Fibroblast of lung (primary cell): ENCODE measurements at places on chromosomes 1 and 21. TPM values are rescaled to one million over a fixed set of nuclear protein-coding genes. Genes with fewer than 3 reads are reported as not detected.

DNA sequence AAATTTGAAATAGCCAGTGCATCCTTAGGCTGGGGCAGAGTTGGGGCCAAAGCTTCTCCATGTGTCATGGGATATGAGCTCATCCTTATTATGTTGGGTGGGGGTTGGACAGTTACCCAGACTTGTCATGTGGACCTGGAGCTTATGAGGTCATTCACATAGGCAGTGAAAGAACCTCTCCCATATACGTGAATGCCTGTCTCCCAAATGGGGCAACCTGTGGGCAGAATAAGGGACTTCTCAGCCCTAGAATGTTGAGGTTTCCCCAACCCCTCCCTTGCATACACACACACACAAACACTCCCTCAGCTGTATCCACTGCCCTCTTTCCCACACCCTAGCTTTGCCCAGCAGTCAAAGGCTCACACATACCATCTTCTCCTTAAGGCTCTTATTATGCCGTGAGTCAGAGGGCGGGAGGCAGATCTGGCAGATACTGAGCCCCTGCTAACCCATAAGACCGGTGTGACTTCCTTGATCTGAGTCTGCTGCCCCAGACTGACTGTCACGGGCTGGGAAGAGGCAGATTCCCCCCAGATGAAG, 2.3 kb upstream of the IVL start:
- peak; percentile 7 for DNase-seq

- DNase-seq, result no peak
Measured at GRCh38 chr21:21057349-21058062, 59.3 kb downstream of the NCAM2 start.

DNA sequence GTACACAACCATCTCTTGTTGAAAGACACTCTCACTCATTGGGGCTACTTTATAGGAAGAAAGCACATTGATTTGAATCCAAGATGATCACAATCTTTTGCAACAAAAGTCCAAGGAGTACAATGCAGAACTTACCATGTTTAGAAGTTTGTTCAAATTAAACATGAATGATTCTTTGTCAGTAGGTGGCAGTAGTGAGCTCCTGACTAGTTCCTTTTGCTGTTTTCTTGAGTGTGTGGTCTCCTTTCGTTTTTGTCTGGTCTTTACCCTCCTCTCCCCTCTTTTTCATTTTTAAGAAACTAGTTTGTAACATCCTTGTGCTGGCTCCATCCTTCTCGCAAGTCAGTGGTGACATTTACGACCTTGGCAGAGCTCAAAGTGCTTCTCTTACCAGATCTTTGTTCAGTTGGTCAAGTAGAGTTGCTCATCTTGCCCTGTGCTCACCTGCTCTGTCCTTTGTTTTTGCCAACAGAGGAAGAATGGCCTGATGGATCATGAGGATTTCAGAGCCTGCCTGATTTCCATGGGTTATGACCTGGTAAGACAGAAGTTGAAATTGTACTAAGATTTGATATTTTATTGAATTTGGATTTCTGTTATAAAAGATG, 35.7 kb upstream of the MTR start:
- peak; percentile 63 for DNase-seq

Gene KCNH1
- total RNA-seq, result 0.17 and 0.26 TPM in 2 replicates

DNA sequence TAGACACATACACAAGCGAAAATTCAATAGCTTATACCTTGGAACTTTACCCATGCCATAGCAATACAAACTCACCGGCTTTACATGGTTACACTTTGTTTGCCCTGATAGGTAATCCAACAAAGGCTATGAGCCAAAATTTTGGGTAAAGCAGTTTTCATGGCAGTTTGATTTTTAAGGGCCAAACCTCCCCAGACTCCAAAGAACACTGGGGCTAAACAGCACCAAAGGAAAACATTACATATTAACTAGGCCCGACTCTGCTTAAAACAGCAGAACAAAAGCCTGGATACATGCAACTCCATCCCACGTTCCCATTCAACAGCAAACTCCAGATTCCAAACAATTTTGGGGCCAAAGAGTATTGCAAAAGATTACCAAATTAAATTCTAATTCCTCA, 4.4 kb upstream of the TMEM125 start:
- DNase-seq, result no peak

Gene SPATA45
- total RNA-seq, result 0.51 and 0.83 TPM in 2 replicates

GRCh38 chr1:162404550-162405160, 7.3 kb downstream of the SH2D1B start:
- DNase-seq, result peak; percentile 86

- no peak for DNase-seq
Measured at GRCh38 chr1:226692823-226693222, 46.3 kb downstream of the ITPKB start.

Gene GRIK3
- not detected in 2 replicates for total RNA-seq

Gene FYB2
- not detected in 2 replicates for total RNA-seq

GRCh38 chr1:233289676-233290075, 5.8 kb downstream of the PCNX2 start:
- DNase-seq, result no peak

- DNase-seq, result peak; percentile 68
Measured at GRCh38 chr1:20486457-20487235, 636 bp upstream of the CAMK2N1 start.

- DNase-seq, result no peak
Measured at GRCh38 chr1:108644984-108645383, 15.9 kb downstream of the HENMT1 start.

Gene OR2T27
- total RNA-seq, result not detected in 2 replicates

Gene LORICRIN
- total RNA-seq, result not detected in 2 replicates
